ENCODE measurements at places on chromosomes 7 and 10.

GRCh38 chr10:46091080-46091827 lies 45.2 kb upstream of the MSMB start:
- no peak for DNase-seq

DNA sequence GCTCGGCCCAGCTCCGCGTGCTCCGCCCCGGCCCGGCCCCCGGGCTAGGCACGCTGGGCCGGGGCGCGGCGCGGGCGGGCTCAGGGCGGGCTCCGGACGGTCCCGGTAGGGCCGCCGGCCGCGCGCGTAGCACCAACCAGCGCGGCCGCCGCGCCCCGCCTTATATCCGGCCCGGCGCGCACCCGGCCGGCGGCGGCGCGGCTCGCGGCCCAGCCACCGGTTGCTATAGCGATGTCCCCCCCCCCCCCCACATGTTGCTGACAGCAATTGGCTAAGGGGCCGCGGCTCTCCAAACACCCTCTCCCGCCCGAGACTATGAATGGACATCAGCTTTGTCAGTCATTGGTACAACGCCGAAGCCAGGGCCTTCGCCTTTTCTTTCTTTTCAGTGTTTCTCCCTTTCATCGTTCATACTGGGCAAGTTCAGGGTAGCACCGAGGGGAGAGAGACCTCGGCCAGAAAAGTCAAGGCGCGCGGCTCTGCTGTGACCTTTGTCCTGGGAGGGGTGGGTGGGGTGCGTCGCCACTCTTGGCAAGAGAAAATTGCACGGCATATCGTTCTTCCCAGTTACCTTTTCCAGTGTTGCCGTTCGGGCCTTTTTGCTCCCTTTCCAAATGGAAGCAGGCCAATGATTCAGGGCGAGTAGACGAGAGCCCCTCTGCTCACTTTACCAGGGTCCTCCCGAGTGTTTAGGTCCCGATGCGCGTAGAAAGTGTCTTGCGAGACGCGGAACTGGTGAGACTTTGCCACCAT lies 354.2 kb downstream of the DNAJB6 start:
- DNase-seq, result no peak

DNA sequence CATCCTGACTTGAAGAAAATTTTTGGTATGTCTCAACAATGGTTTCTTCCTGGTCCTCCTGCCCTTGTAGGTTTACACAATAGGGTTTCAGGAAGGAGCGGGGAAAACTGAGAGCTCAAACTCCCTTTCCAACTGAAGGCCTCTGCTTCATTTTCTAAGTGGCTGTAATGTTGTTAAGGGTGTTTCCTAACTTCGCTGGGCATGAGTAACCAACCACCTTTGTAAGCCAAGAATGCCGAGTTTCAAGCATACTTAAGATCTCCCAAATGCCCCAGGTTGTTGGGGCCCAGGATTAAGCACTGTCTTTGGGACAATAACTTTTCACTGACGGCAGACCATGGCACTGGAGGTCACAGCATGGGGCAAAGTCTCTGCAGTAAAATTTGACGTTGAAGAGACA lies 33.6 kb upstream of the DRGX start:
- DNase-seq, result no peak

GRCh38 chr10:68135922-68136792 lies 26.9 kb downstream of the MYPN start:
- no peak for DNase-seq

DNA sequence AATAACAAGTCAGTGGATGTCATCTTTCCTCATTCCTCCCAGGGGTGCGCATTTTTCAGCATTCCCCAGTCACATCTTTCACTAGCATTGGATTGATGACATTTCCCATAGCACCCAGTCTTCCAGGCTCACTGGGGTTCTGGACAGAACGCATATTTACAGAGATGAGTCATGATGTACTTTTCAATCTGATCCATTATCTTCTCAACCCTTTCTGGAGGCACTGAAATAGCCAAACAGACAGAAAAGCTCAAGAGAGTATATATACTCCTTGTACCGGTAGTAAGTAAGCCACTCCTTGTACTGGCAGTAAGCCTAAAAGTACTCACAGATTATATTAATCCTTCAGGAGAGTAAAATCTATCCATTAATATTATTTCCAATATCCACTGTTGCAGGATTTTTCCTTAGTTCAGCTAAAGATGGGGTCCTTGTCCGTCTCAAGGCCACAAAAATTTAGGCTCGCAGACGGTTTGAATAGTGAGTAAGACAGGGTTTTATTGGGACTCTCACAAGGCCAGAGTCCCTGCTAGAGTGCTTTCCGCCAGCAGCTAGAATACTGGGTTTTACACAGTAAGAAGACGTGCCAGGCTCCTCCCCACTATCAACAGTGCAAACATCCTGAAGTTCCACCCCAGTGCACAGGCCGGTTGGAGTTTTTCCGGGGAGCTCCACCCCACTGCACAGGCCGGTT lies 60.8 kb downstream of the MDH2 start:
- DNase-seq, result no peak

DNA sequence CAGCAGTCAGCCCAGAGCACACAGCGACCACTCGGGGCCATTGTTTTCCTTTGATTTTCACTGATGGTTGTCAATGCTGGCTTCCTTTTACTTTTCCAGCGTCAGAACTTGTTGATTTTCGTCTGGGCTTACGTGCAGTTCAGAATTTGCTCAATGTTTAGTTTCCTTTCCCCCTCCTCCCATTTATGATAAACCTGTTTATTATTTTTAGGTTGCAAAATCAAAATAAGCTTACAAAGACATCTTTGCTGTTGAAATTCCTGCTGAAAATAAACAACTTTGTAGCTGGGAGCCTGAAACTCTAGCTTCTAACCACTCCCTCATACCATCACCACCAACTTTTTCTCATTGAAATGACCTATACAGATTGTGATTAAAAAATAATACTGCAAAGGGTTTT lies 83.1 kb upstream of the LYZL1 start:
- DNase-seq, result no peak

DNA sequence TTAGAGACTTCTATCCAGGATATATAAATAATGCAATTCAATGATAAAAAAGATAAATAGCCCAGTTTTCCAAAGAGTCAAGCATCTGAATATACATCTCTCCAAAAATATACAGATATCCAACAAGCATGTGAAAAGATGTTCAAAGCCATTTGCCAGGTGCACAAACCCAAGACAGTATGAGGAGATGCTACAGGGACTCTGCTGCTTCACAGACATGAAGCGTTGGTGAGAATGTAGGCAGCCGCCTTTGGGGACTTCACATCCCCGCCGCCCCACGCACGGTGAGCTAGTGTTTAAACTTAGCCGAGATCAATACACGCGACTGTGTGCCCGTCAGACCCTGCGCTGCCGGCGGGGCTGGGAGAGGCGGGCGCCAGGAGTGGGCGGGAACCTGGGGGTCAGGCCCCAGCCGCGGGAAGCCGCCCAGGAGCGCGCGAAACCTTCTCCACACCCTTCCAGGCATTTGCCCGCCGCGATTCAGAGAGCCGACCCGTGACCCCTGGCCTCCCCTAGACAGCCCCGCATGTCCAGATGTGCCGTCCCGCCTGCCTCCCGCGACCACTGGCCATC lies 927 bp upstream of the ALOX5 start:
- peak; percentile 38 for DNase-seq

GRCh38 chr10:119762805-119763798 lies 37.3 kb downstream of the INPP5F start:
- DNase-seq, result no peak

DNA sequence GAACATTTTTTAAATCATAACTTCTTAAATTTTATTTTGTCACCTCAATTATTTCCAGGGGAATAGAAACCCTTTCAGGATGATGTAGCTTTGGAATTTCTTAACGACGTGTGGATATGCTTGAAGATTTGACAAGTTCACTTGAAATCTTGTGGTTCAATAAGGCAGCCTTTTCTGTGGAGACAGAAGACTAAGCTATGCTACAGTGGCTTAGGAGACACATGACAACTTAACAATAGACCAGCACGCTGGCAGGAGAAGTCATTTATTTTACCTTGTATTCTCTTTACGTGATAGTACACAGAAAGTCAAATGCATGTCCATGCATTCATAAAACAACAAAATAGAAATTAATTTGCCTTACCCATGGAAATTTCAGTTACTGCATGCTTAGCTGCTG lies 181.6 kb downstream of the GRM3 start:
- DNase-seq, result no peak

DNA sequence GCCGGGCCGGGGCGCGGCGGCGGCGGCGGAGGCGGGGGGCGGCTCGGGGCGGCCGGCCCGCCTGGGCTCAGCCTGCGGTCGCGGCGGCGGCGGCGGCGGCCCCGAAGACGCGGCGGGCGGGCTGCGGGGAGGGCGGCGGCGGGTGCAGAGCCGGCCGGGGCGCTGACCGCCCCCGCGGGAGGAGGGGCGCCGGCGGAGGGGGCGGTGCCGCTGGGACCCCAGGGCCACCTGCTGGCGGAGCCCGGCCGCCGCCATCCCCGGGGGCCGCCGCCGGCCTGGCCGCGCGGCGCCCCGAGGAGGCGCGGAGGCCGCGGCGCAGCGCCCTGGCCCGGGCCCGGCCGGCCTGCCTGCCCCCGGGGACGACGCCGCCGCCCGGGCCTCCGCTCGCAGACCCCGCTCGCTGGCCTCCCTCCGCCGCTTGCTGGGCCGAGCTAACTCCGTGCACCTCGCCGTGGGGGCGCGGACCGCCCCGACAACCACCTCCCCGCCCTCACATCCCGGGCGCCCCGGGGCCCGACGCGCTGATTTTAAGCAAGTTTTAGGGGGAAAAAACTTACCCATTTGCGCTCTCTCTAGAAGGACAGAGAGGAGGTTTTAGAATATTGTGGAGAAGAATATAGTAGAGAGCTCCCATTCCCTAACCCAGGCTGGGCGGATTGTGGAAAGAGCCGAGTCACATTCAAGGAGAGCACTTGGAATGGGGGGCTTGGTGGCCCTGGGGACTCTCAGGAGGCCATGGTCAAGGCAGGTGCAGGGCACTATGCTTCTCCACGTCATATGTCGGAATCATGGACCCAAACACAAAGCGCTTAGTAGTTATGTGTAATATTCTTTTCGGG lies at the start of gene BEND7:
Gene BEND7, minus strand, starts transcription at position 140 of the 839 bp plus-strand sequence. CDS start 481 bp downstream, outside the sequence.
- no peak for DNase-seq

- DNase-seq, result no peak
These were observed 6.1 kb upstream of the COA1 start for GRCh38 chr7:43735403-43735801.

- DNase-seq, result no peak
These were observed 39.0 kb downstream of the DIP2C start for GRCh38 chr10:650441-650851.

- DNase-seq, result no peak
These were observed 219.2 kb upstream of the KLF14 start for GRCh38 chr7:130953196-130953595.

- DNase-seq, result no peak
These were observed 94.3 kb upstream of the MYO3A start for GRCh38 chr10:25839683-25840082.

GRCh38 chr7:70657989-70658632 lies 473.8 kb upstream of the GALNT17 start:
- no peak for DNase-seq

- DNase-seq, result no peak
These were observed 353.5 kb downstream of the PAXIP1 start for GRCh38 chr7:154649434-154649833.

DNA sequence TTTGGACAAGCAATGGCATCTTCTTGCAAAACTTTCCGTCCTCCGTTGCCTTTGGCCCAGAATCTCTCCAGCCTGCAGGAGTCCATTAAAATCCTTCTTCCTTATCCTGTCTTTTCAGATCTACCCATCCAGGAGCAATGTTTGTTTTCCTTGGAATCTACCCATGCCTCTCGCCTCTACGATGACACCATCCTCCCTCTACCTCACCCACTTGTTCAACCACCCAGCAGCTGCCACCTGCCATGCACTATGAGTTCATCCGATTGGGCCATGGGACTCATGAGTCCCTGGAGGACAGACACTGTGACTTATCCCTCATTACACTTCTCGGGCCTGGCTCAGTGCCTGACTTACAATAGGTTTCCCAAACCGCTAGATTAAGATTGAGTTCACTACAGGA lies 26.8 kb upstream of the MGMT start:
- DNase-seq, result no peak

DNA sequence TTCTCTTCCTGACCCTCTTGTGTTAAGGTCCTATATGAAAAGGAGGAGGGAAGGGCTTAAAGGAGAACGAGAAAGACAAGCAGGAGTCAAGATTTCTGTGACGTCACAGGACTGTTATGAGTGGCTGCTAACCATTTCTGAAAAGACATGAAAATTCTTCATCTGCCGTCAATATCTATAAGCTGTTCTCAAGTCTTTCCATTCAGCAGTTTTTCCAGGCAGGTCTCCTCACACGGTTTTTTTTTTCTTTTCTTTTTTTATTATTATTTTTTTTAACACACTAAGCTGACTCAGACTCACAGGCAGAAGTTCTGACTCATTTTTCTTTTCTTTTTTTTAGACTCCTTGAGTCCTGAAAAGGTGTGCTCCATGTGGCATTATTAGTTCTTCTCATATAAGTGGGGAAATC lies 72.0 kb downstream of the DGKI start:
- DNase-seq, result no peak

DNA sequence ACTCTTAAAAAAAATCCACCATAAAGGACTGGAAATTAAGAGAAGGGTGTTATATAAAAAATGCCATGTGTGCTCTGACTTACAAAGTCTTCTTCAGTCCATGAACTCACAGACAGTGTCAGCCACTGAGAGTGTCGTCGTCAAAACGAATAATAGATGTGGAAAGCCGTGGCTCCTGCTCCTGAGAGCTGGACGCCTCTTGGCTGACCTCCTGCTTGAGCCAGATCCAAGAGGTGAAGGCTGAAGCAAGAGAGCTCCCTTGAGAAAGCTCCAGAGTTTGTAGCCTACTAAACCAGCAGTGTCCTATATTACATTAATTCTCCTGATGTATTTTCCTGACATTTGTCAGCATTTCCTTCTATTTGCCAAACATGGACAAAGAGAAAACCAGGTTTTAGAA lies 234.3 kb upstream of the C7orf33 start:
- no peak for DNase-seq

GRCh38 chr10:3568983-3569382 lies 216.0 kb downstream of the KLF6 start:
- DNase-seq, result no peak

- peak; percentile 30 for DNase-seq
These were observed 9.4 kb downstream of the CLDN12 start for GRCh38 chr7:90412458-90413184.

GRCh38 chr7:77674878-77675277 lies 21.4 kb upstream of the RSBN1L start:
- no peak for DNase-seq

DNA sequence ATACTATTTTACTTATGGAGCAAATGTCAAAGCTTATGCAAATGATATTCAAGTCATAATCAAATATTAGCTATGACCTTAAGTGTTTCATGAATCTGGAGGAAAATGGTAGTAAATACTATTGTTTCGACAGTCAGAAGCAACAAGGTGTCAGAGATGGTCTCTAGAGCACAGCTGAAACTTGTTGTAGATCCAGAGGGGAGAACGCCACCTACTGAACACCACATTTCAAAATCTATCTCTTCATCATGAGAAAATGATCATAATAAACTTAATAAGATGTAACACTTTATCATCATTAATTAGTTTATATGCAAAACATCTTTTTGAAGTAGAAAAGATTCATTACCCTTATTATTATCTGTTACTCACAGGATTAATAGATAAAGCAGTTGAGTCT lies 418.7 kb downstream of the GATA3 start:
- DNase-seq, result no peak

GRCh38 chr10:19310066-19310465 lies 261.5 kb downstream of the MALRD1 start:
- DNase-seq, result no peak

GRCh38 chr10:52567247-52567580 lies 205.4 kb downstream of the MBL2 start:
- no peak for DNase-seq
